ENCODE measurements at places on chromosomes 7 and 10.
A peak's percentile ranks its signal among the peaks of the same experiment; 100 is the strongest.

DNA sequence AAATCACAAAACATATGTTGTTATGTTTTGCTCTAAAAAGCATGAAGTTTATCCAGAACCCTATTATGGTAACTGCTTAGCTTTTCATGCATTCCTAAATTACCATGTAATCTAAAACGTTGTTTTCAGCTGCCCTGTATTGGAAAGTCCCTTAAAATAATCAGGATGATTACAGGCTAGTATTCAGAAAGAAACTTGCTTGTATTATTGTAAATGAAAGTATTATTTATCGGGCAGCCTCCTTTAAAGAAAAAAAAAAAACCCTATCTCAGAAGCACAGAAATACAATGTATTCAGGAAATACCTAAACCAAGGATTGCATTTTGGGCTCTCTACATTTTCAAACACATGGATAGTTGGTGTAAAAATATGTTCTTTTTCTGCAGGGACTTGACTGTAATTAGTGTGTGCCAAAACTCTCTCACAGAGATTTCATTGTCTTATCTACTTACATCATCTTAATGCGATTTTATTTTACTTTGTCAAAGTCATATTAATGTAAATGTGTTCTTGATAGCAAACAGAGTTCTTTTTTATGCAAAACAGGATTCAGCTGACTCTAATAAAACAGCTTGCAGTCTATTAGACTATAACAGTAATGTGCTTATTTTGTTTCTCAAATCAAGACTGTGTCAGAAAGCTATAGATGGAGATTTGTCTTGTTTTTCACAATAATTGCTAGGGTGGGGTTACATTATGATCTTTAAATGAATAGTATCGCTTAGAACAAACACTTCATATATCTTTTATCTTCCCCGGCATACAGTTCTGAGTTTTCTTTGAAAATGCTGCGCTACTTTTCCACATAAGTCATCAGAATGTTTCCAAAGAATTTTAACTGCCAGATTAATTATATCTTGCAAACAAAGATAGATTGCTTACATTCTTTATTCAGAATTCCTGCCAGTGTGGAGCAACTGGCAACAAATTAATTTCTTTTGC lies 65.3 kb upstream of the ARID5B start:
- no peak for DNase-seq

- DNase-seq: no peak
Observed at GRCh38 chr10:62640411-62640810, 164.1 kb upstream of the ADO start.

- no peak for DNase-seq
Observed at GRCh38 chr7:27438881-27439589, 196.4 kb downstream of the EVX1 start.

DNA sequence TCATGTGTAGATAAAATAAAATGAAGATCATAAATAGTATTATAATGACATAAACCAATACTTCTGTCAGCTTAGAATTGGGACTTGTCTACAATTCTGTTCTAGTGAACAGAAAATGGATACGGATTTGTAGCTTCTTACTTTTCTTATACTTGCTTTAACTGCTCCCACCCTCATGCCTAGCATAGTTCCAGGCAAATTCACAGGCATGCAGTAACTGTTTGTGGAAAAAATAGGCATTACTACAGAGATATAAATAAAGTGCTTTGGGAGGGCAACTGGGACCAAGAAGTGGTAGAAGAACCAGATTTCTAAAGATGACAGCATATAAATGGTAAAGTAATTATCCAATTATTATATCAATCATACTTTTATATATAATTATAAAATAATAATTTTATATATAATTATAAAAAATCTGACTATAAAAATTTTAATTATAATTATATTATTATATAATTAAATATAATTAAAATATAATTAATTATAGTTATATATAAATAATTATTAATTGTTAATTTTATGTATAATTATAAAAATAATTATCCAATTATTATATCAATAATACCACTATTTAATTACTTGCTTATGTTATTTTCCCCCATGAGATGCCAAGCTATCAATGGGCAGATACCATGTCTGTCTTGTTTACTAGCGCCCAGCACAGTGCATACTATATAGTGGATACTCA lies 144.1 kb downstream of the NOC3L start:
- DNase-seq: no peak

DNA sequence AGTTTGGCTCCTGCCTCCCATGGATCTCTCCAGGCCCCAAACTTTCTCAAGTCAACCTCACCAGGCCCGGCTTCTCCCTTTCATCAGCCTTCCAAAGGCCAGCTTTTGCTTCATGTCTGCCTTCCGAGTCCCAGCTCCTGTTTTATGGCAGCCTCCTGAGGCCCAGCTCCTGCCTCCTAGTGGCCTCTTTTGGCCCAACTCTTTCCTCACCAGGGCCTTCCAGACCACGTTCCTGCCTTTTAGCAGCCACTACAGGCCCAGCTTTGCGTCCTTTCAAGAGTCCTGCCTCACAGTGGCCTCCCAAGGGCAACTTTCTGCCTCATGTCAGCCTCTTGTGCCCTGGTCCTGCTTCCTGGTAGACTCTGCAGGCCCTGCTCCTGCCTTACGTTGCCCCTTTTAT lies 15.3 kb upstream of the TMEM248 start:
- no peak for DNase-seq

DNA sequence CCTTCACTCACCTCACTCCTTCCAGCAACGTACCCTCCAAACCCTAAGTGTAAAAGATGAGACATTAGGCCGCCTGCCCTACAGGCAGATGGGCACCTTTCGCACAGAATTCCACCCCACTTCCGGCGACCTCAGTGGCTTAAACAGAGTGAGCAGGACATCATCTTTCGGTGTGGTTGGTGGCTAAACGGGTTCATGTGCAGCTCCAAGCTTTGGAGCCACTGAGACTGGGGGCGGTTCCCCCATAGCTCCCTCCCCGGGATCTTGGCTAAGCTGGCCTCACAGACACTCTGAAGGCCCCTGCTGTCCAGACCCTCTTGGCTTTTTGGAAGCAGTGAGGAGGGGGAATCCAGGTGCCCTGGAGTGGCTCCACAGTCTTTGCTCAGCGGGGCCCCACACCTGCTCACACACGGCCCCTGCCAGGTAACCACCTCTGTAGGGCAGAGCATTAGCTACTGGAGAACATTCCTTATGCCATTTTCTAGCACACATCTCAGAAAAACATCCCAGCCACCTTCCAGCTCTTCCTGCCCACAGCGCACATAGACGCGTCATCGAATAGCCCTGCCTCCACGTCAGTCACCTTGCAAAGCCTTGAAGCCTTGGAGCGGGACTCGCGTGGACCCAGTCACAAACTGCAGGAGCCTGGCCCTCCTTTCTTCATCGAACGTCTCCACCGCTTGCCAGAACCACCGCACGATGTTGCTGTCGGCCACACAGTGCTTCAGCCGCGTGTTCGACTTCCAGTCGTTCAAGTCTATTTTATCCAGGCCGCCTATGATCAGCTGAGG lies 108.8 kb downstream of the SMURF1 start:
- no peak for DNase-seq

DNA sequence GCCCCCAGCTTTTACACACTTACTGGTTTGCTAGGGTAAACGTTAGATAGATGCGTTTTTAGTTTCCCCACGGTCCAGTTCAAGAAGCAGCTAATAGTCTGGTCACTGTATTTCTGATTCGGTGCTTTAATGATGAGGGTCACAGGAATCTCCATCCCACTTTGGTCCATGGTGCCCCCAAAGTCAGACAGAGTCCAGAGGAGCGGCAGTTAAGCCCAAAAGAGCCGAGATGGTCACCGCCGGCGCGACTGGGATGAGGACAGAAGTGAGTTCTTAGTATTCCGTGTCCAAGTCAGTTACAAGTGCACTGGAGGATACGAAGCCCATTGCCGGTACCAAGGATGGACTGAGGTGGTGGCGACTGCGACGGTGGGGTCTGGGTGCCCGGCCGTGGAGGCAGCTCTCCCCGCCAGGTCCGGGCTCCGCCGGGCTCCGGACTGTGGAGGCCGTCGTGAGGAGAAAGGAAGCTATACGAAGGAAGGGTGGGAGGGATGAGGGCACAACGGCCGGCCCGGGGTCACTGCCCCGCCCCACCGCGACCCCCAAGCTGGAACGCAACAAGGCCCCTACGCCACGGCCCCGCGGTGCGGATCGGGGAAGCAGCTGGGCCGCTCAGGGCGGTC lies 663 bp downstream of the HERPUD2 start:
- no peak for DNase-seq

- DNase-seq: no peak
Observed at GRCh38 chr10:70557876-70558275, 44.7 kb downstream of the PRF1 start.

DNA sequence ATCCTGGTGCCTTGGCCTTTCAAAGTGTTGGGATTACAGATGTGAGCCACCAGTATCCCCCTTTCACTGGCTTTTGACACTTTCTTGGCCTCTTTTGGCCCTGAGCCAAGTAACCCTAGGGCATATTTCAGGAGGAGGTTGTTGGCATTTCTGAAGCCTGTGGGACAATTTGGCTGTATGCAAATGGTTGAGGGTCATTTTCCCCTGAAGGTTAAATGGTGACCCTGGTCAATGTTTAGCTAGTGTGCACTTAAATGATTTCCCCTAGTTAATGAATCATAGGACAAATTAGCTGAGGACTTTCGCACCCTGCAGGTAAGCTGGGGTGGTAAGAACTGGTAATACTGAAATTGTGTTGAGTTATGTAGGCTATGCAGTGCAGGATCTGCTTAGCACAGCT lies 660.5 kb downstream of the LRMDA start:
- no peak for DNase-seq

DNA sequence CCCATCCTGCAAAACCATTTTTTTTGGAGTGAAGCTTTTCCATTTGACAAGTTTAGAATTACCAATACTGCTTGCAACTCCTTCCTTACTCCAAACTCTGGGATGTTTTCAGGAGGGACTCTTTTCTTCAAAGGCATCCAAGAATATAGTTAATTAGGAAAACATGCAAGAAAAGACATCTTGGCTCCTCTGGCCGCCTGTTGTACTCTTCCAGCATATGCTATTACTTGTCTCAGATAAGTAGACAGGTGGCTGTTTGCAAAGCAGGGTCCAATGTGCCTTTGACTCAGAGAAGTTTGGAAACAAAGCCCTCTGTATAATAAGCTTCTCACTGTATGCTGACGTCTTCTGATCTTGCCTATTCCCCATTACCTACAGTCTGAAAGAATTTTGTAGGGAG lies 746.5 kb downstream of the AUTS2 start:
- DNase-seq: no peak

DNA sequence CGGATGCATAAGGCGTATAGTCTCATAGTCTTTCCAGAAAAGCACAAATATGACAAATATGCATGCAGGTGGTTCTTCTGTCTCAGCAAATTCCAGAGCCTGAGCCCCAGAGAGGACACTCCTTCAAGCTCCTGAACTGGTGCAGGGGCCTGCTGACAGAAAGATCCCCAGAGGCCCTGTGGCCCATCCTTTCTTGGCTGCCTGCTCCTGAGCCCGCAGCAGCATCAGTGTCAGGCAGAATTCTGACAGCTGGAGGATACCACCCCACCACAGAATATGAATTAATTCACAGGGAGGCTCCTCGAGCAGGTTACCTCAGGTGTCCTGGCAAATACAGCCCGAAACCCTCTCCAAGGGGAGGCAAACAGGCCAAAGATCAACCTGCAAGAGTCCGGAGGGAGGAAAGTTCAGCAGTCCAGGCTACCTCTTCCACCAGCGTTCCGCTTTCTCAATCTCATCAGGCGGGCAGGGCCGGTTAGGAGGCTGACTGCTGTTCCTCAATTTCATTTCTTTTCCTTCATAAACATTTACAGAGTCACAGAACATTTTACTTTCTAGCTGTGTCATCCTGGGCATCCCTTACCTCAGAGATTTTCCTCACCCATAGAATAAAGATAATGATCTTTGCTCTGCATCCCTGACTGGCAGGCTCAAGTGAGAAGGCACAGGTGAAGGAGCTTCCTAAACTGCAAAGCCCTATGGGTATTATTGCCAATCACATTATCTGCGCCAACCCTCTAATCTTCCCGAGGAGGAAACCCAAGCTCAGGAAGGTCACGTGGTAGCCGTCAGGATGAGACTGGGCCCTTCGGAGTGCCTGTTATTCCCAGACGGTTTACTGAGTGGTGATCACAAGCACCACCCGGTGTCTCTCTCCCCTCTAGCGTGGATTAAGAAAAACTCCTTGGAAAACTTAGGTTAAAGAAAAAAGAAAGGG lies 1.4 kb downstream of the DNAJB12 start:
- no peak for DNase-seq

- no peak for DNase-seq
Observed at GRCh38 chr7:131038153-131038552, 289.5 kb upstream of the MKLN1 start.

GRCh38 chr7:17716816-17717215 lies 223.5 kb downstream of the SNX13 start:
- no peak for DNase-seq

DNA sequence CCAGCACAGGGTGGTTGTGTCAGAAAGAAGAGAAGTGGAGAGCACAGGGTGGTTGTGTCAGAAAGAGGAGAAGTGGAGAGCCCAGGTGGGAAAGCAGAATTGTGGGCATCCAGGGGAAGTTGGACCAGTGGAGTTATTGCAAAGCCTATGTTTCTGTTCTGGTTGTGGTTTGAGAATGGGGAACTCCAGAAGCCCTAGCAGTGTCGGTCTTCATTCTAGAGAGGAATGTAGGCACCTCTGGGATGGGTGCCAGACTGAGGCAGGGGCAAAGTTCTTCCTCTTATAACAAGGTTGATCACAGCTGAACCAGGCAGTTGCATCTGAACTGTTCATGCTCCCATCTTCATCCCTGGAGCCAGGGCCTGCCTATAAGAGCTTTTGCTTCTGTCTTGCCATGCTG lies 954 bp downstream of the FSCN3 start:
- DNase-seq: no peak

- no peak for DNase-seq
Observed at GRCh38 chr7:79290841-79291497, 162.5 kb downstream of the MAGI2 start.

GRCh38 chr7:26199301-26200037 lies 1.1 kb downstream of the HNRNPA2B1 start:
- peak; percentile 50 for DNase-seq

DNA sequence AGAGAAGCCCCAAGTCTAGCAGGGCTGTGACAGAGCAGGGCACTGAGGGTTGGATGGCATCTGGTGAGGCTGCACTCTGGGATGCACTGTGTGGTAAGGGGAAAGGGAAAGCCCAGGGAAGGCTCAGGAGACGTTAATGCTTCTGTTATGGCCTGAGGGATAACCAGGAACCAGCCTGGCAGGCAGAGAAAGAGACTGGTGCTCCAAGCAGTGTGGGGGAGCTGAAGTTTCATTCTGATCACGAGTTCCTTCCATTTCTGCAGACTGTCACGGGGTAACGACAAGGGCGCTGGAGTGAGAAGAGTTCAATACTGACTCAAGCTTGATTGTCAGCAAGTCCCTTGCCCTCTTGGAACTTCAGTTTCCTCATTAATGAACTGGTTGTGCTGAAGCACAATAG lies 730.9 kb downstream of the GRID1 start:
- DNase-seq: no peak

- DNase-seq: no peak
Observed at GRCh38 chr7:54596747-54597146, 54.6 kb downstream of the VSTM2A start.
